PC-3 (cell line): ENCODE measurements at places on chromosomes 16 and 17. TPM values are rescaled to one million over a fixed set of nuclear protein-coding genes. Genes with fewer than 3 reads are reported as not detected.

The NPIPB6 gene
- total RNA-seq = 0.17 and 2.5 TPM in 2 replicates

The GJD3 gene
- total RNA-seq = not detected in 2 replicates

The GP2 gene
- total RNA-seq = not detected in 2 replicates

The IL34 gene
- not detected in 2 replicates for total RNA-seq

The G6PC1 gene
- total RNA-seq = not detected in 2 replicates

DNA sequence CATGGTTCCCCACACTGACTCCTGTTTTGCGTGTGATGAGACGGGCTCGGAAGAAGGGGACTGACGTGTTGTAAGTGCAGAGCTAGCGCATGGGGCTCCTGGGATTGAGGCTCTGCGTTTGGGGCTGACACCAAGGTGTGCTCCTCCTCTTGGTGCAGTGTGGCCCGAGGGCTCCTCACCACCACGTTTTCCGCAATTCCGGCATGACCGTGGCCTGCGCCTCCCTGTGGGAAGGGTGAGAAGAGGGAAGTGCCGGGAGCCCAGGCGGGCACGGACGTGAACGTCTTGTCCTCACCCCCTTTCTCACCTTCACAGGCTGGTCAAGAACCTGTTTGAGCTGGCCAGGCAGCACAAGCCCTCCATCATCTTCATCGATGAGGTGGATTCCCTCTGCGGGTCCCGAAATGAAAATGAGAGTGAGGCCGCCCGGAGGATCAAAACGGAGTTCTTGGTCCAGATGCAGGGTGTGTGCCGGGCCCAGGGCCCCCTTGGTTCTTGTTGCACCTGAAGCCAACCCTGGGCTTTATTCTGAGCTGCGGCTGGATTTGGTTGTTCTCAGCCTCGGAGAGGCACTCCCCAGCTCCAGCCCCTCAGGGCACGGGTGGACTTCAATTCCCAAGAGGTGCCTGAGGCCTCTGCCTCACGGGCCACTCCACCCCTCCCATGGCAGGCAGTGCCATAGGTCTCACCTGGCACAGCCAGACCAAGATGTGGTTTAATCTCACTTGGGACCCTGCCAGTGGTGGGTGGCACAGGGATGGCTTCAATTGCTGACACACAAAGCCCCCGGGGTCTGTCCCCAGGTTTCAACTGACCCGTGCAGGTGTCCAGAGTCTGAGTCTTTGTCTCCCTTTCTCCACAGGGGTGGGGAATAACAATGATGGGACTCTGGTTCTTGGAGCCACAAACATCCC is 8.9 kb downstream of the VPS4A start:
- H3K4me3 ChIP-seq = no peak overlapping the region
- no peak for DNase-seq
- no peaks in the 10 kb centered on the region for H3K4me1 ChIP-seq
- H3K27ac ChIP-seq = no peak overlapping the region
- no peaks in the 10 kb centered on the region for H3K27me3 ChIP-seq

GRCh38 chr16:70592106-70592571 is 54.2 kb upstream of the IL34 start:
- H3K36me3 ChIP-seq = no peaks in the 10 kb centered on the region
- no peak for DNase-seq
- no peaks in the 10 kb centered on the region for H3K27me3 ChIP-seq
- no peak overlapping the region for H3K4me3 ChIP-seq

DNA sequence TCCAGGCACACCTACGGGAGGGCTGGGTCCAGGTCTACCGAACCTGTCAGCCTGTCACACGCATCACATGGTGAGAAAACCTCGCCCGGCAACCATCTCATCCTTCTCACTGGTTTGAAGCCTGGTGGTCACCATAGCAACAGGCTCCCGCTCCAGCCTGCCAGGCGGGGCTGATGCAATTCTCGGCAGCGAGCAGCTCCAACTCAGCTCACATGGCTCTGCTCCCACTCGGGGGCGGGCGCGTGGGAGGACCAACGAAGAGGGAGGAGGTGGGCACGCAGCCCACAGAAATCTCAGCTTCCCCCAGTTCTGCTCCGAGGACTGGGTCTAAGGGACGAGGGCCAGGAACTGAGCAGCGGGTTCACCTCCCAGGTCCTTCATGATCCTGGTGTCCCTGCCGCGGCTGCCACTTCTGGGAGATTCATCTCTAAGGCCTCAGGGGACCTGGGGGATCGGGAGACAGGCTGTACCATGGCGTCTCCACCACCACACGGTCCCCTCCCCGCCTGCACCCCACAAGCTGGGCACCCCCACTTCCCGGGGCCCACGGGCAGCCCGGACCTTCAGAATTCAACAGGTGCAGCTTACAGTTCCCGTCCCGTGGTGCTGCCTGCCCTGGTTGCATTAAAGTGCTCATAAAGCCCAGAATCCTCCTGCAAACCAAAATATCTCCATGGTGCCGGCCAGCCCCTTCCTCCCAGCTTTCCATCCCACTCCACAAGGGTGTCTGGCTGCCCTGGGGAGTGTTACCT is 25.8 kb downstream of the ABR start:
- no peaks in the 10 kb centered on the region for H3K27me3 ChIP-seq
- H3K4me3 ChIP-seq = no peak overlapping the region
- H3K27ac ChIP-seq = no peak overlapping the region
- H3K36me3 ChIP-seq = no peaks in the 10 kb centered on the region
- DNase-seq = peak; percentile 8

DNA sequence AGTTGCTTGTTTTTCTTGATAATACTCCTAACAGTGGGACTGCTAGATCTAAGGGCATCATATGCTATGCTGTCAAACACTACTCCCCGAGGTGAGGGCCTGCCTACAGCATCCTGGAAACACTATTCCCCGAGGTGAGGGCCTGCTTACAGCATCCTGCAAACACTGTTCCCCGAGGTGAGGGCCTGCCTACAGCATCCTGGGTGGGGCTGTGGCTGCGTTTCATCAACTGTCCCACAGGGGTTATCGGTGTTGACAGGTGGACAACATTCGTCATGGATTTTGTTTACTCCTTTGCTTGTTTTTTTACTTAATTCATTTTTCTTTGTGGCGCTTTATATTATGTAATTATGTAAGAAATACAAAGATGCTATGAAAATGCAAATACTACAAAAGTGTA is 22.5 kb downstream of the NPRL3 start:
- H3K4me3 ChIP-seq = no peak overlapping the region
- DNase-seq = no peak
- peaks cover 13% of the 10 kb centered on the region; the same call in 1 of the 2 replicates for H3K36me3 ChIP-seq

- peak; percentile 90 for DNase-seq
- peak overlapping the region; percentile 60 for H3K4me3 ChIP-seq
Measured at GRCh38 chr17:78342449-78343186, 17.3 kb downstream of the SOCS3 start.

DNA sequence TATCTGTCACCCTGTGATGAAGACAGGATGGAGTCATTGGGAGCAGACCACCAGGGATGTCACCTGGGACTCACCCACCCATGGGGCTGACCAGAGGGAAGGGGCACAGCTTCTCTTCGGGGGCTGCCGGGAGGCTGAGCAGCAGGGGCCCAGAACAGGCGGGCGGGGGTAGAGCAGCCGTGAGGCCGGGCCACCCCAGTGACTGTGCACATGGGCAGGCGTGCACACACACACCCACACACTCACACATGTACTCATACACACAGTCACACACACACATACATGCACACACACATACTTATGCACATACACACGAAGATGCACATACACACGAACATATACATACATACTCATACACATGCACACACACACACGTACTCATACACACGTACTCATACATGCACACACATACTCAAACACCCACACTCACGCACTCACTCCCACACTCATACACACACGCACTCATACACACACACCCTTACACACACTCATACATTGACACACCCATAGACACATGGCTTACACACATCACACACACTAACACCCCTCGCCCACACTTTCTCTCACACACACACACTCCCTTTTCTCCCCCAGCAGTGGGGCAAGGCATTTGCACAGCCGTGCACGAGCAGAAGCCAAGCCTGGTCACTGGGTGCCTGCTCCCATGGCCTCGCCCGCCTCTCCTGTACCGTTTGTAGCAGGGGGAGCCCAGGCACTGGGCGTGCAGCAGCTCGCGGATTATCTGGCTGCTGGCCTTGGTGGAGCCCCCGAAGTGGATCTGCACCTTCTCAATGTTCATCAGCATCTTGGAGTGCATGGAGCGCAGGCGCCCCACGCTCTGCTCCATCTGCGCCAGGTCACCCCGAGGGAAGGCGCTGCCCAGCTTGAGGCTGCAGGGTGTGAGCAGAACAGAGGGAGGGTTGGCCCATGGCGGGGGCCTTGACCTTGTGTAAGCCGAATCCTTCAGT is 12.4 kb downstream of the UBALD2 start:
- peaks cover 13% of the 10 kb centered on the region for H3K4me1 ChIP-seq
- no peak for DNase-seq
- no peaks in the 10 kb centered on the region for H3K27me3 ChIP-seq
- no peak overlapping the region for H3K4me3 ChIP-seq

DNA sequence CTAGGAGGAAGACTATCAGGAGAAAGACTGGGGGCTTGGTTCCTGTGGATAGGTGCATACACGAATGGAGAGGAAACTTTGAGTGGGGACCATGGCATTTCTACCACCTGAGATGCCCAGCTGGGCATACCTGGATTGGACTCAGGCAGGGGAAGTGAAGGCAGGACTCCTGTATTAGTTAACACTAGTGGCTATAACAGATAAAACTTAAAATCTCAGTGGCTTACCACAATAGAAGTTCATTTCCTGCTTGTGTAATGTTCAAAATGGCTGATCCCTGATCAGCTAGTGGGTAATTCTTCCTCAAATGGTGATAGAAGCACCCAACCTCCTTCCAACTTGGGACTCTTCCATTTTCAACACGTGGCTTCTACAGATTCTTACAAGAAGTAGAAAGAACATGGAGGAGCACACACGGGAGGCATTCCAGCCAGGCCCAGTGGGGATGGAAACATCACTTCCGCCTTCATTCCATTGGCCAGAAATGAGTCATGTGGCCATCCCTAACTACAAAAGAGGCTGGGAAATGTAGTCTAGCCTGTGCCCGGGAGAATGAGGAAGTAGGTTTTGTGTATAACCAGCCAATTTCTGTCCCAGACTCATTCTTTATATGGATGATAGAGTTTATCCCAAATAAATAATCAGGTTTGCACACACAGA is 112.1 kb downstream of the UTP18 start:
- no peak overlapping the region for H3K4me3 ChIP-seq
- H3K27ac ChIP-seq = no peak overlapping the region
- H3K27me3 ChIP-seq = peaks cover 28% of the 10 kb centered on the region
- H3K4me1 ChIP-seq = no peaks in the 10 kb centered on the region

GRCh38 chr17:15954222-15954621 is 9.3 kb downstream of the ADORA2B start:
- H3K4me1 ChIP-seq = peaks cover 63% of the 10 kb centered on the region
- peak overlapping the region; percentile 85 for H3K27ac ChIP-seq
- peaks cover 16% of the 10 kb centered on the region for H3K36me3 ChIP-seq
- no peak overlapping the region for H3K4me3 ChIP-seq
- DNase-seq = peak; percentile 99

- H3K4me3 ChIP-seq = no peak overlapping the region
- no peaks in the 10 kb centered on the region for H3K36me3 ChIP-seq
- H3K27me3 ChIP-seq = no peaks in the 10 kb centered on the region
Measured at GRCh38 chr16:8511464-8511863, 78.8 kb downstream of the TMEM114 start.

- H3K4me3 ChIP-seq = no peak overlapping the region
- H3K4me1 ChIP-seq = no peaks in the 10 kb centered on the region
- H3K27me3 ChIP-seq = no peaks in the 10 kb centered on the region
- no peak for DNase-seq
- no peak overlapping the region for H3K27ac ChIP-seq
Measured at GRCh38 chr16:59654455-59654854, 920.3 kb upstream of the GOT2 start.
